ENCODE measurements at places on chromosomes 2 and 18.

DNA sequence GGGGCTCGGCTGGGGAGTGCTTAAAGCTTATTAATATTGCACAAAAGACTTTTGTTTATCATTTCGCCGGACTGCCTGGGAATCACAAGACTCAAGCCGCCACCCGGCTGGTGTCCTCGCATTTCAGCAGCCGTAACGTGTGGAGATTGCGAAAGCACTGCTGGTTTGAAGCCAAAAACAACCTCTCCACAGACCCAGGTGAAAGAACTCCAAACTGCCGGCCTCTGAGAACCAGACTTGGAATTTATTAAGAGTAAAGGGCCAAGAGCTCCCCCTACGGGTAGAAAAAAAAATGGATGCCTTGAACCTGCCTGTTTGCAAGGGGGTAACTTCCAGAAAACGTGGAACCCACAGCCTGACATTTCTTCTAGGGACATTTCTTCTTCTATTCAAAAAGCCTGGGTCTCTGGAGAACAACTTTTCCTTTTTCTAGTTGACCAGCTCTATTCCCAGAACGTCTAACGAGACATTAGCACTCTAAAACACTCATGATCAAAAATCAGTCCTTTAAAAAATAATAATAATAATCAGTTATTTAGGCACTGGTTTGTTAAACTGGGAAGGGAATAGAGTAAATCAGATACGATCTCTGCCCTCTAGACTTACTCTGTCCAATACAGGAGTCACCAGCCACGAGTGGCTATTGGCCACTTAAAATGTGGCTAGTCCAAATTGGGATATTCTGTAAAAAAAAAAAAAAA is 216.3 kb downstream of the C1D start:
- DNase-seq: peak; percentile 78

GRCh38 chr2:135914485-135914884 is 38.2 kb upstream of the MCM6 start:
- DNase-seq: no peak

DNA sequence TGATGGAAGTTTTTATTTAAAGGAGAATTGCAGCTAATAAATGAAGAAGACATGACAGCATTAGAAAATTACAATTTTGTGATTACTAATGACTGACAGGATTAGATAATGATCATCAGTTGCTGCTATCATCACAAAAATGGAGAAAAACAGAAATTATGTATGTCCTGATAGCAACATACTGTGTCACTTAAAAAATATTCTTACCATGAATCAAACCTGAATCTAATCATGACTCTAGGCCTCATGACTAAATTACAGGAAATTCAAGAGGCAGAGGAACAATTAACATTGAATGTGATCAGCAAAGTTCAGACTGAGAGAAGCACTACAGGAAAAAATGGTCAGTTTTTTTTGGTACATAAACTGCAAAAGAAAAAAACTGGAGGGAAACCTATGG is 147.8 kb downstream of the PMAIP1 start:
- no peak for DNase-seq

DNA sequence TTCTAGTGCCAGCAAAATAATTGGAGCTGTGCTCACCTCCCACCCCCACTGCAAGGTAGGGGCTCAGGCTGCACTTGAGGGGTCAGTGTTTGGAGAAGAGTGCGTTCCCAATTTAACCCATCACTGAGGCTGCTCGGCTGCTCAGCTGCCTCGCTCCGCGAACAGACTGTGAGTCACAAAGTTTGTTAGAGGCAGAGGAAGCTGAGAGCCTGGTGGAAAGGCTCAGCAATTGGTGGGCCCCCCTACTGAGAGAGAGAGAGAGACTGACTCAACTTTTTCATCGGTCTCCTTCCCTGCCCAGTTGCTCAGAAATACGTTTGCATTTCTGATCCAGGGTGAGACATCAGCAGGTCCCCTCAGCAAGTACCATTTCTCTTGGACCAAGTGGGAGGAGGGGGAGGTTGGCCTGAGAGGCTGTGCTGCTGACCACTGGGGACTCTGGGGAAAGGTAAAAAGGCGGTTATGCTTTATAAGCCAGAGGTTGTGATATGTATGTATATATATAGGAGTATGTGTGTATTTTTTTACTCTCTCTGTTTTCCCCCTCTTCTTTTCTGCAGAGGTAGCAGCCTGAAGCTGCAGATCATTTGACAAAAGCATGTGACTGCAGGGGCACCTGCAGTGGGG is 1.5 kb downstream of the EFR3B start:
- DNase-seq: peak; percentile 32

- DNase-seq: no peak
Measured at GRCh38 chr2:27844821-27845255, 45.3 kb downstream of the RBKS start.

DNA sequence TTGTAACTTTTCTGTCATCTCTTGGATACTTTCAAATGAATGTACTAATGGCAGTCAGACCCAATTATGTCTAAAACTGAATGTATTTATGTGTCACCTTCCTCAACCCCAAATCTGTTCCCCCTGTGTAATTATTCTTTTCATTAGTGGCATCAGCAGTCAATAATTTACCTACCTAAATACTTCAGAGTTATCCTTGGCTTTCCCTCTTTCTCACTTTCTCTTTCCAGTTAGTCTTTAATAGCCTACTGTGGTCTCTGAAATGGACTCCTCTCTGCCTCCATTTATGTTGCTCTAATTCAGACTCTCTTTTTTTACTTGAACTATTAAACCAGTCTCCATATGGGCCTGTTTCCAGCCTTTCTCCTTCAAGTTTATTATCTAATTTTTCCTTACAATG is 21.0 kb downstream of the C18orf63 start:
- no peak for DNase-seq

- DNase-seq: no peak
Measured at GRCh38 chr2:204114295-204115136, 178.0 kb downstream of the ICOS start.

GRCh38 chr2:54599326-54599710 is 124.1 kb upstream of the EML6 start:
- no peak for DNase-seq

Measured in neuronal stem cell (in vitro differentiated cells).